ENCODE measurements at places on chromosomes 1 and 21.
A peak's percentile ranks its signal among the peaks of the same experiment; 100 is the strongest.

- no peak for DNase-seq
These were observed 100.7 kb downstream of the FAM78B start for GRCh38 chr1:166066107-166066506.

- DNase-seq = no peak
These were observed 68.0 kb downstream of the PLPP3 start for GRCh38 chr1:56511364-56511763.

DNA sequence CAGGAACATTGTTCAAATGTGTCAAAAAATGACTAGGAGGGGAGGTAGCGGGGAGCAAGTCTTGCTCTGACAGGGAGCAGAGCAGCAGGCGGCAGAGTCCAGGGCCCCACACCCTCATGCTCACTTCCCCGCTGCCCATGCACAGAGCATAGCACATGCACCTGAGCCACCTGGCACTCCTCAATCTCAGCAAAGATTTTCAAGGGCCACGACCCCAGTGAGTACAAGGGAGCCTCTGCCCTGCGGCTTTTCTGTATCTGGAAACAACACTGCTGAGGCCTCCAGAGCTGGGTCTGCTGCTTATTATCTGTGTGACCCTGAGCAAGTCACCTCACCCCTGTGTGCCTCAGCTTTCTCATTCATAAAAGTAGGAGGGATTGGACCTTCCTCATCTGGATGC, 1.1 kb upstream of the GJB3 start:
- no peak for DNase-seq

GRCh38 chr21:44049182-44049581, 37.1 kb downstream of the TRAPPC10 start:
- no peak for DNase-seq

DNA sequence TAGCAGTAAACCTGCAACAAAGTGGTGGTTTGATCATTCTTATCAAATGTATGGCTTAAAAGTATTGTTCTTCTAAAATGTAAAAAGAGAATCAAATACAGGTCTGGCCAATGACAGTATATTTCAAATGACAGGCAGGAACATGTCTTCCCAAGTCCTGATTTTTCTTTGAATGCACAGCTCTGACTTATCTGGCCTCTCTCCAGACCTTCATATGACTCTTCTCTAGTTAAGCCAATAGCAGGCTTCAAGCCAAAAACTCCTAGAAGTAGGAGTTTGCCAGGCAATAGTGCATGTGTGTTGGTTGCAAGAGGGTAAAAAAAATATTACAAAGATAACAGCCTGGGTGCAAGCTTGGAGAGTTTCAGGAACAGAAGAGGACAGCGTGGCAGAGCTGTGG, 345.5 kb downstream of the SMYD3 start:
- peak; percentile 38 for DNase-seq

GRCh38 chr21:46393451-46393940, 65.2 kb upstream of the DIP2A start:
- DNase-seq = no peak

DNA sequence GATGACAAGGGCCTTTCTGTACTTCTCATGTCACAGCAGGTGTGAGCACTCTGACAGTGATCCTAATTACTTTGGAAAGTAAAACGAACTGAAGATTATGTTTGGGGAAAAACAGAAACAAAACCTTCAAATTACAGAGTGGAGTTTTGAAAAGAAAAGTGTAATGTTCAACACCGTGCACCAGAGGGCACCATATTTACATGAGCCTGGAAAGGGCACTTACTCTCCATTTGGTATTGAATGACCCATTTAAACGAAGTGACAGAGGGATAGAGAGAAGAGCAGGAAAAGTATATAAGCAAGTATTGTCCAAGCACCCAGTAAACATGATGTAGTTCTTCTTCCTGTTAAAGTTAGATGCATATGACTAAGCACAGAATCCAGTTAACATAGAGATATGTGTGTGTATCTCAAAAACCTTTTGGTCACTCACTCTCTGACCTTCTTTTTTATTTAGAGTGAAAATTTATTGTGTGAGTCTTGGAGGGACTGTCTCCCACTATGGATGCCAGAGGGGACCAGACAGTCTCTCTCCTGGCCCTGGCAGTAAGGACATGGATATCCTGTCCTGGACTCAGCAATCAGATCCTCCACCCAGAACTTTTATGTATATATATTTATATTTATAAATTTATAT, 3.8 kb upstream of the RGSL1 start:
- no peak for DNase-seq

Data from AG04450 (cell line).